Stimulated activated naive CD4-positive, alpha-beta T cell (primary cell): ENCODE measurements at places on chromosomes 12 and 14.

GRCh38 chr12:53099071-53099882, 1.8 kb downstream of the IGFBP6 start:
- DNase-seq: peak; percentile 83

GRCh38 chr14:57491640-57492039, 2.0 kb downstream of the CCDC198 start:
- no peak for DNase-seq

- no peak for DNase-seq
Observed at GRCh38 chr14:93787465-93788292, 606 bp downstream of the PRIMA1 start.

DNA sequence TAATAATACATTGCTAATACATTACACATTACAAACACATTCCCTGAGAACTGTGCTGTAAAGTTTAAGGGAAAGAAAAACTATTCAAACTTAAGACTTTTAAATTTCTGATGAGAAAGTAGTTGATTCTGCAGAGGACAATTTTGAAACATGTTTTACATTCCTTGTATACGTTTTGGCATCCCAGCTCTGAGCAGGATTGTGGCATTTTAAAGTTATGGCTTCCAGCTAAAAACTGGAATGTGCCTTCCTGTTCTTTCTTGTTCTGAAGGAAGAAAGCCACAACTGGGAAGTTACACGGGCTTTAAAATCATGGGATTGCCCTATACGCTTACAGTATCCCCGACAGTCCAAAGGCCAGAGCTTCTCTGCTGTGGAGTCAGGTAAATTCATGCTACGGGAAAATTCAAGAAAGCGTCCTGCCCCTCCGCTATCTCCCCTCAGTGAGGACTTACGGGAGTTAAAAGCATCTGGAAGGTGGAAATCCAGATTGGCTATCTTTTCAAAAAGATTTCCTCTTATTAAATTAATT, 10.8 kb upstream of the KLHL42 start:
- no peak for DNase-seq

DNA sequence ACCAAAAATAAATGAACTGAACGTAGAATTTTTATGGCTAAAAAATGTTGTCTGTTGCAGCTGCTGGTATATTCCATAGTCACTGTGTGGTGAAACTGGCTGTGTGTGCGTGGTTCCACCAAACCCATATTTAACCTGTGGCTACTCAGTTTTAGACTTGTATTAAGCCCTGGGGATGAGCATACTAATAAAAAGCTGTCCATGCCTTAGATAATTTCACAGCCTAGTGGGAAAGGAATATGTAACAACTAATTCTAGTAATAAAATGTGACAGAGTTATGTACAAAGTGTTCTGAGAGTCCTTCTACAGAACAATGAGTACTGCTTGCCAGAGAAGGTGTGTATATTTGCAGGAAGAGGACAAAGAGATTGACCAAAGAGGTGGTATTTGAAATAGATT, 125.5 kb downstream of the TMTC3 start:
- DNase-seq: no peak

DNA sequence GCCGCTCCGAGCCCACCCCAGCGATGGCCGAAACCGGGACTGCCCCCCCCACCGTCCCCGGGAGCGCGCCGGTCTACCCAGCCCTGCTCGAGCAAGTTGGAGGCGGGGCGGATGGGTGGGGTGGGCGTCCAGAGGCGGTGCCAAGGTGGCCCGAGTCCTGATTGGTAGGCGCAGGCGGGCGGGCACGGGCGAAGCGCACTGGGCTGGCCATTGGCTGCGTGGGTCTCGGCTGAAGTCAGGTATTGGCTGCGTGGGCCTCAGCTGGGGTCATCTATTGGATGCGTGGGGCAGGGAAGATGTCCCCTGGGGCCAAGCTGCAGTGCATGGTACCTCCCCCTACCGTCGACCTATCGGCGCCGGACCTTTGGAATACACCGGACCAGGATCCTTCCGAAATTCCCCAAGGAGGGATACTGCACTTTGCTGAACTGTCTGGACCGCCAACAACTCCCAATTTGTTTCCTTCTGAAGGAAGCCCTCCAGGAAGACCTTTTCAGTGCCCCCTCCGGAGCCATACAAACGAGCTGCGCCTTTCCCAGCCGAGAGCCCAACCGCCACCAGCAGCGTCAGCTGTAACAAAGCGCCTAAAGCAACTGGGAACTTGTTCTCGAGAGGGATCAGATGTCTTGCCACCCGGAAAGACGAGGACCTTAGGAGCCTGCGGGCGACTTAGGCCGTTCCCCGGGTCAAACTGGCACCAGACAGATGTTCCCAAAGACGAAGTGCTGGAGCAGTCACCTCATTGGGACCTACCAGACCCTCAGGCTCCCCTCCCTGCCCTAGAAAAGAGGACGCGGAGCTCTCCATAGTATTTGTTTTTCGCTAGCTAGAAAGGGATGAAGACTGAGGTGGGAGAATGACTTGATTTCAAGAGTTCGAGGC, at the start of gene HOMEZ:
TSS of gene HOMEZ (minus strand) at position 113 of the 882 bp plus-strand sequence. CDS start 180 bp downstream, outside the sequence.
- DNase-seq: peak; percentile 94

GRCh38 chr12:51925346-51926063, 18.2 kb downstream of the ACVRL1 start:
- no peak for DNase-seq

GRCh38 chr12:7411343-7411742, 32.6 kb downstream of the CD163L1 start:
- no peak for DNase-seq

DNA sequence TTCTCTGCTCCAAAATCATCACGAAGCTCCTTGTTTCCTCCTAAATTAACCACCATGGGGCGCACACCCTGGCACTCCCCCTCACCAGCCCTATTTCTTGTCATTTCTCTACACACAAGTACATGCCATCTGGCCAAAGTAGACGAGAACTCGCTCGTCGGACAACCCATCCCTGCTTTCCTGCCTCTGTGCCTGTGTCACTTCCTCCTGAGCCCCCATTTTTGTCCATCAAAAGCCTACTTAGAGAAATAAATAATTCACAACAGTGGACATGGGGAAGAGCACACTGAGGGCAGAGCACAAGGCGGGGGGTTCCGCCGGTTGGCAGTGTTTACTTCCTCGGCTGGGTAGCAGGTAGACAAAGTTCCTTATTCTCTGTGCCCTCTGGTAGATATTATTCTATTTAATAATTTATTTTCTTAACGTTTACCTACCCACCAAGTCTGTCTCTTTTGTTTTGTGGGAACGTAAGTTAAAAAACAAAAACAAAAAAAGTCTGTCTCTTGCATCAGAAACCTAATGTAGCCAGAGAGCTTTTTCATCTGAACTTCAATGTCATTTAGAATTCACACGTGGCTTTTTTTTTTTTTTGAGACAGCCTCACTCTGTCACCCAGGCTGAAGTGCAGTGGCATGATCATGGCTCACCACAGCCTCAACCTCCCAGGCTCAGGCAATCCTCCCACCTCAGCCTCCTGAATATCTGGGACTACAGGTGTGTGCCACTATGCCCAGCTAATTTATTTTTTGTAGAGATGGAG, 6.0 kb downstream of the VPS37B start:
- no peak for DNase-seq

DNA sequence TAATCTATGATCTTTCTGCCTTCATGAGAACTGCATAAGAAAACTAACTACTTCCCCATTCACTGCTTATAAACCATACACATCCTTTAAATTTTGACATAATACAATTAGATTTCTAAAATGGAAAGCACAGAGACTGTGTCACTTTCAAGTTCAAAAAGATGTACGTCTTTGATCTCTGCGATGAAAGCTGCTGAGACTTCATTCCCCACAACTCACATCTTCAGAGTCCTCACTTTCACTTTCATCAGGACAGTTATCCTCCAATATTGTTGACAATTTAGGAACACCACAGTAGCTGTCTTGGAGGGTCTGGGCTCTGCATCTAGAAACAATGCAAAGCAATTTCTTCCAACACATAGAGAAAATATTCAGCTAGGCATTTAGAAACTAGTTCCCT, 47.9 kb upstream of the KCNC2 start:
- no peak for DNase-seq

DNA sequence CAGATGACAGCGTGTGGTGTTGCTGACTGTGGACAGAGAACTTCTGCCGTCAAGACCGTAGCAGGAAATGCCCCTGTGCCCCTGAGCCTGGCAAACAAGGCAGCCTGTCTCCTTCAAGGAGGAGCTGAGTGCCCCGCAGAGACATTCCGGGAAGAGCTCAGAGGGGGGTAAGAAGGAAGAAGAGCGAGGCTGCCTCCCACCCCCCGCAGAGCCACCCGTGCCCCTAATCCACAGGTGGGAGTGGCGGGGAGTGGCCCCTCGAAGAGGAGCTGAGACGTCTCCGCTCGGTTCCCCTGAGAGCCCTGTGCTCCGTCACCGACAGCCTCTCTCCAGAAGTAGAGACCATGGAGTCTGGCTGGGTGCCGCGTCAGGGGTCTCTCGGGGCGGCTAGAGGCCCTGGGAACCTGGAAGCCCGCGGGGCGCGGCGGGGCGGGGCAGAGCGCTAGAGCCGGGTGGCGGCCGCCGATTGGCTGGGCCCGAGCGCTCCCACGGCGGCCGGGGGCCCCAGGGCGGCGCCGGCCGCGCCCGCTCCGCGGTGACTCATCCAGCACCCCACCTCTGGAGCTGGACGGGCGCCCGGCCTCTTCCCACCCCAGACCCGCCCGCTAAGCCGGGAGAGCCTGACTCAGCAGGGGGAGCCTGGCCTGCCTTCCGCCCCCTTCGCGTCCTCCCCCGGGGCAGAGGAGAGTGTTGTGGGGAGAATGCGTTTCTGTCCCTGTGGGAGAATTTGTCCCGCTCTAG, 25.2 kb upstream of the KRT78 start:
- peak; percentile 32 for DNase-seq

GRCh38 chr12:4273273-4273651, 300 bp upstream of the CCND2 start:
- DNase-seq: no peak

GRCh38 chr14:24232645-24233537, at the start of gene GMPR2:
TSS of gene GMPR2 (plus strand) at chr14:24232929. CDS start at chr14:24233254, 325 bp downstream.
- no peak for DNase-seq

- no peak for DNase-seq
Observed at GRCh38 chr14:42715316-42715715, 1108.6 kb downstream of the LRFN5 start.

DNA sequence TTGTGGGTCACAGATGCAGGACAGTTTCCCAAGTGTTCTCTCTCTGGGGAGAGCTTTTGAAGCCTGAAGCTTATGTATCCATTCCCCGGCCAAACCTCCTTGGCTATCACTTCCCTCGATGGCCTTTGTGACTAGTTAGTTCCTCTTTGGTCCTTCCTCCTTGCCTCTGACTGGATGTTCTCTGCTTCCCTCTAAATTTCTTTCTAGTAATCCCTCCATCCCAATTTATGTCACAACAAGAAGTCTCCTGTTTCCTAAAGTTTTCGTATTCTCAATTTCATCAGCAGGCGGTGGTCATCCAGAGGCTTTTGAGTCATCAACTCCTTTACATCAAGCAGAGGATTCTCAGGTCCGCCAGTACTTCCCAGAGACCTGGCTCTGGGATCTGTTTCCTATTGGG, 27.5 kb downstream of the A2ML1 start:
- no peak for DNase-seq

DNA sequence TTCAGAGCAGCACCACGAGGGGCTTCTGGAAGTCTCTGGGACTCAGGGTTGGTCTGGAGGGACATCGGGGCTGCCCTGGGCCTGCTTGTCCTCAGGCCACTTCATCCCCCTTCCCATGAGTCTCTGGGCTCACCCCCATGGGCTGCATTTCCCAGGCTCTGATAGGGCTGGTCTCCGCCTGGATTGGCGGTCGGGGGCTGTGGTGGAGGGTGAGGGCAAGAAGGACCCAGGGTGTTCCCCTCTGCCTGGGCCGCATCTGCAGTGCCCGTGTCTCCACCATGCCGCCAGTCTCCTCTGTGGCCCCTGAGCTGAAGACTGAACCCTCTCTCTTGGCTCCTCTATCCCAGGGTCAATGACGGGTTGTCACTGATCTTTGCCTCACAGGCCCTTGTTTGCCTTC, 242.1 kb downstream of the ADGRD1 start:
- no peak for DNase-seq

DNA sequence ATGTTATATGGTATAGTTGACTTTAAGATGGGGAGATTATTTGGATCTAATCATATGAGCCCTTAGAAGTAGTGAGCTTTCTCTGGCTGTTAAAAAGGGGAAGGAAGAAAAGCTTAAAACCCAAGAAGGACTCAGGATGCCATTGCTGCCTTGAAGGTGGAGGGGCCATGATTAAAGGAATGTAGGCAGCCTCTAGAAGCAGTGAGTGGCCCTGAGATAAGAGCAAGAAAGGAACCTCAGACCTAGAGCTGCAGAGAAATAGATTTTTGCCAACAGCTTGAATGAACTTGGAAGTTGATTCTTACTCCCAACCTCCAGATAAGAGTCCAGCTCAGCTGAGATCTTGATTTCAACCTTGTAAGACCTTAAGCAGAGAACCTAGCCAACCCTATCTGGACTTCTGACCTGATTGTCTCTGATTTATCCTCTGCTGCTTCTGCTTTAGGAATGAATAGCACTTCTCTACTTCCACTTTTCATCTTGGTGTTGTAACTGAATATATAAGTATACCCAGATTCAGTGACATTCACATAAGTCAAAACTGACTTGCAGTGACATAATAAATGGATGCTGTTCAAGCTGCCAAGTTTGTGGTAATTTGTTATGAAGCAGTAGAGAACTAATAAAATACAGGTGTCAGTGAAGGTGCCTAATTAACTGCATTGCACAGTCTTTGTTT, 33.5 kb downstream of the RAD51B start:
- no peak for DNase-seq

GRCh38 chr12:22234561-22234960, 99.9 kb downstream of the ST8SIA1 start:
- no peak for DNase-seq

GRCh38 chr12:24997970-24998582, 49.2 kb upstream of the BCAT1 start:
- DNase-seq: no peak

- no peak for DNase-seq
Observed at GRCh38 chr12:24943947-24944600, 4.8 kb downstream of the BCAT1 start.

- no peak for DNase-seq
Observed at GRCh38 chr12:10956085-10956484, 17.0 kb upstream of the TAS2R14 start.

- no peak for DNase-seq
Observed at GRCh38 chr12:11763760-11764520, 114.5 kb downstream of the ETV6 start.

GRCh38 chr12:57744194-57744776, 554 bp upstream of the TSPAN31 start:
- DNase-seq: peak; percentile 79

GRCh38 chr14:76467711-76468155, 91.8 kb downstream of the ESRRB start:
- DNase-seq: no peak

DNA sequence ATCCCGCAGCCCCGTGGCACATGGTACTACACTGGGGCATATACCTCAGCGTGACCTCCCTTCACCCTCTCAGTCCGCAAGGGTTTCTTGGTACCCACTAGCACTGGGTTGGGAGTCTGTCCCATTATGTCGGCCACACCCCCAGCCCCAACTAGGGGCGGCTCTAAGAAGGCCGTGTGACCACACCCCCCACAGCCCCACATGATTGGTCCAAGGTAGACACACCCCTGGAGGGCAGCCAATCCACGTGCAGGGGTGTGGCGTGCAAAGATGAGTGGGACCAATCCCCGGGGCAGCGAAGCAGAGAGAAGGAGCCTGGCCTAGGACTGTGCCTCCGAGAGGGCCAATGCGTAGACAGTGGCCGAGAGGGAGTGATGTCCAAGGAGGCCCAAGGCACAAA, 34.6 kb upstream of the BEGAIN start:
- DNase-seq: no peak
